ENCODE measurements at places on chromosomes 7 and 10. TPM values are rescaled to one million over a fixed set of nuclear protein-coding genes. Genes with fewer than 3 reads are reported as not detected.
A peak's percentile ranks its signal among the peaks of the same experiment; 100 is the strongest.

- no peak for DNase-seq
Observed at GRCh38 chr10:113859261-113859660, 4.8 kb downstream of the NHLRC2 start.

DNA sequence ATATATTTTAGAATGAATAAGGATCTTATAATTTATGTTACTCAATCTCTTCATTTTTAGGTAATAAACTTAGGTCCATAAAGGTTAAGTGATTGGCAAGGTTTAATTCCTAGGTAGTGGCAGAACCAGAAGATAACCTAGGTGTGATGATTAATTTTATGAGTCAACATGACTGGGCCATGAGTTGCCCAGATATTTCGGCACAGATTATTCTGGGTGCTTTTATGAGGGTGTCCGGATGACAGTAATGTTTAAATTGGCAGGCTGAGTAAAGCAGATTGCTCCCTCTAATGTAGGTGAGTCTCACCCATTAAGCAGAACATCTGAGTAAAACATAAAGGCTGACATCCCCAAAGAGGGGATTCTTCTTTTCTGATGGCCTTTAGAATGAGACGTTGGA, 1349.3 kb upstream of the CELF2 start:
- DNase-seq = no peak

GRCh38 chr7:139231513-139232376, 708 bp downstream of the UBN2 start:
- DNase-seq = peak; percentile 72

The ARF5 gene
- total RNA-seq = 269 TPM

The CYP2C8 gene
- total RNA-seq = not detected

The IFIT2 gene
- total RNA-seq = 7.0 TPM

DNA sequence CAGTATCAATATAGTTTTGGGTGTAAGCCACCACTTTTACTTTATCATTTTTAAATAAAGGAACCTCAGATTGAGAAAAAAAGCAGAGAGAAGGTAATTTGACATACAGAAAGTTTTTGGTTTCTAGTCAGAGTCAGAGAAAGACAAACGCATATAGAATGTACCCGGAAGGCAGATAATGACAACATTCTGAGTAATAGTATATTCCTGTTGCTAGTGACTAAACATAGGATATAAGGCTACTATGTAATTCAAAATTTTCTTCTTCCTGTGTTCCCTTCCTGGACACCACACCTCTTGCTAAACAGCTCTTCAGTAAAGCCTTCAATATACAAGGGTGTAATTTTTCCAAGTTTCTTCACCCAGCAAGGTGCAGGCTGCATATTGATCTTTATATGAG, 597.6 kb downstream of the PCDH15 start:
- no peak for DNase-seq

The ZSCAN25 gene
- total RNA-seq = 9.7 TPM

DNA sequence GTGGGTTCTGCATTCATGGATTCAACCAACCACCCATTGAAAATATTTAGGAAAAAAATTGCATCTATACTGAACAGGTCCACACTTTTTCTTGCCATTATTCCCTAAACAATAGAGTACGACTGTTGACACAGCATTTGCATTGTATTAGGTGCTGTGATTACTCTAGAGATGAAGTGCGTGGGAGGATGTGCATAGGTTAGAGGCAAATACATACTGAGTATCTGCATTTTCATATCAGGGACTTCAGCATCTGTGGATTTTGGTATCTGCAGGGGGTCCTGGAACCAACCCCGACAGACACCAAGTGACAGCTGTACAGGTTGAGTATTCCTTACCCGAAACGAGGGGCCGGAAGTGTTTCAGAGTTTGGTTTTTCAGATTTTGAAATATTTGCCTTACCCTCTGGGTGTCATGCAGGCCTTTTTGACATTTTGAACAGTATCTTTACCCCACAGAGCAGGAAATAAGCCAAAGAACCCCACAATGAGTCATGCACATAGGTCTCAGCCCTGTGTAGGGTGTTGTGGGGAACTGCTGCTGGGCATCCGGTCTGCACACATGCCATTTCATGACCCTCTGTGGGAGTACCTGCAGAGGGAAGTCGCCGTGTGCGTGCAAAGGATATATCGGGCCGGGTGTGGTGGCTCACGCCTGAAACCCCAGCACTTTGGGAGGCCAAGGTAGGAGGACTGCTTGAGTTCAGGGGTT, 14.5 kb downstream of the NUDT5 start:
- DNase-seq = no peak

The NOLC1 gene
- total RNA-seq = 31.9 TPM

- DNase-seq = peak; percentile 39
Observed at GRCh38 chr10:87973635-87974034, 110.2 kb downstream of the PTEN start.

The FAM180A gene
- total RNA-seq = 60.1 TPM

- DNase-seq = no peak
Observed at GRCh38 chr10:19946791-19947190, 130.6 kb downstream of the PLXDC2 start.

GRCh38 chr10:31099664-31100063, 68.0 kb upstream of the ZNF438 start:
- DNase-seq = no peak

- no peak for DNase-seq
Observed at GRCh38 chr7:80642871-80643270, 4.4 kb downstream of the CD36 start.

- DNase-seq = no peak
Observed at GRCh38 chr10:6005856-6006395, 28.6 kb upstream of the IL15RA start.

The HMX2 gene
- total RNA-seq = not detected

The UBTD1 gene
- 16.2 TPM for total RNA-seq

Measured in GM23248 (cell line).